ENCODE measurements at places on chromosomes 6 and 20.

- no peak for DNase-seq
These were observed 84.5 kb upstream of the LYRM2 start for GRCh38 chr6:89723046-89723445.

- no peak for DNase-seq
These were observed 53.7 kb downstream of the JARID2 start for GRCh38 chr6:15299430-15300131.

DNA sequence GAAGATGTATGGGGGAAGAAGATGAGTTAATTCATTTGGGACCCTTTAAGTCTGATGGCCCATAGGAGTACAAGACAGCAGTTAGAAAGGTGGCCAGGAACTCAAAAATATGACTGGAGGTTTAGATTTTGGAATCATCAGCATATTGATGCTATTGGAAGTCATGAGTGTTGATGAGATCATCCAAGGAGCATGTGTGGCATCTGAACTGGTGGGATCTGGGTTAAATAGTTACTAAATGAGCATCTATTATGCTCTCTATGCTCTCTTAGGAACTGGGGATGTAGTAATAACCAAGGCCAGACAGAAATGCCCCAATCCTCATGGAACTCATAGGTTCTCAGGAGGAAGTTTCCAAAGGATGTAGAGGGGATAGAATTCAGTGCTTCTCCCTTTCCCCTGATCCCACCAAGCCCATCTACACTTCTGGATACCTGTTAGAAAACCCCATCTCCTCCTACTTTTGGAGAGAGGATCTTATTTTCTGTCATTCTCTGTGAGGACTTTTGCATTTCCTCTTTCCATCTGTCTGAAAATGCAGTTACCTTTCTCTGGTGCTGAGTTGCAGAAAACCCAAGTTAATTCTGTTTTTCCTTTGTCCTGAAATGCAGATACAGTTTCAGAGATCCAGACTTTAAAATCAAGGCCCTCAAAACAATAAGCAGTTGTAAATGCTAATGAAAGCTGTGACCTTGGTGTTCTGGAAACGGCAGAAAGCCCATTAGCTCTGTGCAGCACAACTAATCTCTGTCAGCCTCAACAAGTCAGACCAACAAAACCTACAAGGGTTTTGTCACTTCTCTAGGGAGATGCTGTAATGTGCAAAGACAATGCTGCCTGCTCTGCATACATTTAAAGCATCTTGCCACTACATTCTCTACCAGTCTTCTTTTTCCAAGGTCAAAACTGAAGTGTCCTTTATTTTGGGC is 65.8 kb downstream of the TBC1D7 start:
- no peak for DNase-seq

- no peak for DNase-seq
These were observed 93.1 kb downstream of the PRND start for GRCh38 chr20:4814696-4815252.

Data from HAP-1 (cell line).